ENCODE measurements at places on chromosomes 7 and 10. TPM values are rescaled to one million over a fixed set of nuclear protein-coding genes. Genes with fewer than 3 reads are reported as not detected.

The ASB10 gene
- total RNA-seq: 0.99 TPM

The TBX20 gene
- total RNA-seq: not detected

The LEP gene
- total RNA-seq: not detected

DNA sequence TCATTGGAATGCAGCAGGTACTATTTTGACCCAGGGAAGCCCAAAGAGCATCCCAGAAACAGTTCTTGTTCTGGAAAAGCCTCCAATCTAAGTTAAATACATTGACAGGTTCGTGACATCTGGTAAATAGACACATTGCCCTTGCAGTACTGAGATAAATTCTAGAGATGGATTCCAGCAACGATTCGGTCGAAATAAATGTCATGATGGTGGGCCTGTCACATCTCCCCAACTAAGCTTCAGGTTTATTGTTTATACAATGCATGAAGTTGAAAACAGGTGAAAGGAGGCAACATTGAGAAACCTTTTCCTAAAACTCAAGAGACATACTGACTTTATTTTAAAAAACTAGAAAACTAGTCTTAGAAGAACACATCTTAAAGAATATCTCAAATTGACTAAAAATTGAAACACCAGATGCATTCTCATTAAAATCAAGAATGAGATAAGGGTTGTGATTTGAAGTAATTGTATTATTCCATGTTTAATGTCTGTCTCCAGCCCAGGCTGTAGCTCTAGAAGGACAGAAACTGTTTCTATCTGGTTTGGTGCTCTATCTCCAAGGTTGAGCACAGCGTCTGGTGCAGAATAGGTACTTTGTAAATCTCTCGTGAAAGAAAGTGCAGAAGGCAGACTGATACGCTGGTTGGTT is 114.0 kb downstream of the CABCOCO1 start:
- DNase-seq: no peak

DNA sequence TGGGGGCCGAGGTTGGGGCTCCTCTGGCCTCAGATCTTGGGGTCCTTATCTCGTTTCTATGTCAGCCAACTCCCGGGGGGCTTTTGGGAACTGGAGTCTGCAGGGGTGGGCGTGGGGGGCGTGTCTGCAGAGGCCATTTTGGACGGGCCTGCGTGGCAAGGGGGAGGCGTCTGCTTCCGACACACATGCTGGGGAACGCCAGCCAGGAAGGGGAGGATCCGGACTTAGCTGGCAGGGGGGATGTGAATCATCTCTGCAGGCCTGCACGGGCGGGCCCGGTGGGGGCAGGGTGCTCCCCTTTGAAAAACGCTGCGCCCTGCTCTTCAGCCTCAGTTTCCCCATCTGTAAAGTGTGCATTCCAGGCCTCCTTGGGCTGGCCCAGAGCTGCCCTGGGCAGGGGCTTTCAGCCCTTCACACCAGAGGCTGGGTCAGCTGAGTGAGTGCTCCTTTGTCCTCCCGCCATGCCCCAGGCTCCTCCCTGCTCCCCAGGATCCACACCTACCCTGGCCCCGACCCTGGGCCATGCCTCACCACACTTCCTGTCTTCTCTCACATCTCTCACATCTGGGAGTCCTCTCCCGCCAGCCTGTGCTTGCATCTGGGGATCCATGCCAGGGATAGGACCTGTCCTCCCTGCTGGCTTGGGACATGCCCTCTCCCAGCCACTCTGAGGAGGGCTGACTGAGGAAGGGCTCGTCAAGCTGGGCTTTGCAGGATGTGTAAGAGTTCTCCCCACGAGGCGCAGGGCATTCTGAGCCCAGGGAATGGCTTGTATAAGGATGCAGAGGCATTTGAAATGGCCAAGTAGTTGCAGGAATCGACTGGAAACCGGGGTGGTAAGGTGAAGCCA is 172.6 kb upstream of the TNRC18 start:
- DNase-seq: peak; percentile 92

- DNase-seq: peak; percentile 79
Observed at GRCh38 chr10:103759100-103759781, 96.1 kb downstream of the SH3PXD2A start.

- DNase-seq: no peak
Observed at GRCh38 chr10:132908621-132909295, 33.6 kb downstream of the CFAP46 start.

The FHIP2A gene
- total RNA-seq: 18.3 TPM

The IL15RA gene
- total RNA-seq: 0.19 TPM

DNA sequence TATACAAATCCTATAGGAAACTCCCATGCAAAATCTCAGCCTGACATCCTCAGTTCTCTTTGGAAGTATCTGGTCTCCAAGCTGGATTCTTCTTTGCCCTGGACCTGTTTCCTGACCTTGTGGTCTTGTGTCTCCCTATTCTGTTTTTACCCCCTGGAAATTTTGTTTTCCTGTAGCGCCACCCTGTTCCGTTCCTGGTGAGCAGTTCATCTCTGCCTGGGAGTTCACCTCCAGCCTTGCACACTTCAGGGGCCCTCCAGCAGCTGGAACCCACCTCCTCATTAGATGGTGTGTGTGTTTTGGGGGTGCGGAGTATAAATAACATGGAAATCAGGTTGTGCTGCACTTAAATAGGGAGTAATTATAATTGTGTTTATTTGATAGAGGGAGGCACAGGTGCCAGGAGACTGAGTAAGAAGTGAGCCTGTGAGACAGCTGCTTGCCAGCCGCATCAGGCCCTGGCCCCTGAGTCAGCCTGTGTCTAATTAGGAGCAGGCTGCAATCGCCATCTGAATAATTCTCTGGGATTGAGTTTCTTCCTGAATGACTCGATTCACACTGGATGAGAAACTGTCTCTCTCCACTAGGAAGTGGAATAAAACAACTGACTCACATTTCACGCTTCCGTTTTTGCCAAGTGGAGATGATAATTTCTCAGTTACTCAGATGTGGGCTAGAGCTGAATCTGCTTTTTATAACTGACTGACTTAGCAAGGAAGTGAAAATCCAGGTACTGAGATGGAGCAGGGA is 69.4 kb upstream of the HECTD2 start:
- peak; percentile 97 for DNase-seq

GRCh38 chr7:119482209-119482608 is 790.8 kb upstream of the KCND2 start:
- peak; percentile 15 for DNase-seq

- no peak for DNase-seq
Observed at GRCh38 chr10:74541375-74541774, 285.0 kb upstream of the KAT6B start.

DNA sequence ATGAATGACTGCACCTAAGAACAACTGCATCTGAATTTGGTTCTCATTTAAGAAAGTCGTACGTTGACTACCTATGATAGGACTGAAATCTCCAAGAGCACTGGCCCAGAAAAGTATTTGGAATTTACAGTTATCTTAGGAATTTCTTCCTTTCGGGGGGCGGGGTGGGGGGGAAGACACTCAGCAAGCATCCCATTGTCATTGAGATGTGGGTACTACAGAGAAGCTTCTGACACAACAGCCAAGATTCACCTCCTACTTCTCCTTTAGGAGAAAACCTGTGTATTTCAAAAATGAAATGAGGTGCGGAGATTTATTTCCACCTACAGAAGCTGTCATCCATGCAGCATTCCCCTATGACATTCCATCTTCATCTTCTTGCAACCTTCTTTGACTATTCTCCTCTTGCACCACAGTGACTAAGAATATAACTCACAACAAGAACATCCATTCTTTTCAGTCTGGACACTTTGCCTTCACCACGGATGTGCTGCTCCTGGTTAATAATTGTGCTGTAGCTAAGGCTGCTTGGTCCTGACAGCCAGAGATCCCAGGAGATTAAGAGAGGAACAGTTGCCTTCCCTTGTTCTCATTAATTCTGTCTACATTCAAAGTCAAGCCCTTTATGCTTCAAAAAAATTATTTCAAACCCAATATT is 98.4 kb upstream of the FRMD4A start:
- no peak for DNase-seq

The C10orf105 gene
- total RNA-seq: 0.03 TPM

The PLEKHS1 gene
- not detected for total RNA-seq

DNA sequence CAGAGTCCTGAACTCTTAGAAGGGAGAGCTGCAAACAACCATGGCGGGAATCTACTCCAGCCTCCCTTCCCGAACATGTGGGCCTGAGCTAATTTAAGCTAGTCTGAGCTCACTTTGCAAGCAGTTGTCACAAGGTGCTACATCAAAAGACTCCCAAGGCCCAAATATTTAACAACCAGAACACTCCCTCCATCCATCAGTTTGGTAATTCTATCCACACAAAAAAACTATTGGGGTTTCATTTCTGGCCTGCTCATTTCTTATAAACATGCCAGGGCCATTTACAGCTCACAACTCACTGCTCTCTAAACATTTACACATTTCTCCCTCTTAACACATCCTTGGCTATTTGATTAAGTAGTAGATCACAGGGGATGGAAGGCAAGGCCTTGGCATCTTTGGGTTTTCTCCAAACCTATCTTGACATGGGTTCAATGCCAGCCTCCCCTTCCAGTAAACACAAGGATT is 263.4 kb downstream of the KCNMA1 start:
- peak; percentile 49 for DNase-seq

GRCh38 chr7:27111042-27111750 is 8.7 kb upstream of the HOXA2 start:
- DNase-seq: peak; percentile 45

The SPDYE11 gene
- total RNA-seq: 0.08 TPM

The FFAR4 gene
- not detected for total RNA-seq

DNA sequence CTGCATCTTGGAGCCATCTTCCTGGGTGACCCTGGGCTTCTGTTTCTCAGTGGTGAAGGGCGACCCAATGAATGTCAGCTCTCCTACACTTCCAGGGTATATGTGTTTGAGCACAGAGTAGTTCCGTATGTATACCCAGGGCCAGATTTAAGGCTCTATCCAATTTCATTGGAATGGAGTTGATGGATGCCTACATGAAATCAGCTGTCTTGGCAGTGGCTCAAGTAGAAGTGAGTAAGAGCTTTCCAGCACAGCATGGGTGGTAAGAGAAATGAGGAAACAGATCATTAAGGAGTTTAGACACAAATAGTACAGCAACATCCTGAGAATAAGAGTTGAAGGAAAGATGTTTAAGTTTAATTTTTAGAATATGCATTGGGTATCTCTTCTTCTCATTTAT is 433.0 kb downstream of the PAXIP1 start:
- no peak for DNase-seq

GRCh38 chr10:108899670-108900069 is 1023.6 kb downstream of the XPNPEP1 start:
- DNase-seq: no peak

DNA sequence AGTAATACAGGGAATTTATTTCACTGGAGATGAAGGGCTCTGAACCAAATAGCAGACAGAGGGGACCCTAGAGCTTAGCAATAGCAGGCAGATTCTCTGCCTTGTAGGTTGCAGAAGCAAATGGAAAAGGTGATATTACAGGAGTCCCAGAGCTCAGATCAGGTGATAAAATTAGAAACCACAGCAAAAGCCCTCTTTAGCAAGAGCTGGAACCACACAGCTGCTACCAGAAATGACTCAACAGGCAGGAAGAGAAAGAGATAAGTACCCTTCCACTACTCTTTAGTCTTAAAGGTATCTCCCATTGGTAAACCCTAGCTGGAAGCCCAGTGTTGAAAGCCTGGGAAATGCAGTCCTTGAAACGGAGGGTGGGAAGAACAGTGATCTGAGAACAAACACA is 535.6 kb upstream of the GHITM start:
- no peak for DNase-seq

- DNase-seq: peak; percentile 84
Observed at GRCh38 chr10:110502851-110503301, 5.2 kb downstream of the DUSP5 start.

The TECTB gene
- total RNA-seq: 0.05 TPM

DNA sequence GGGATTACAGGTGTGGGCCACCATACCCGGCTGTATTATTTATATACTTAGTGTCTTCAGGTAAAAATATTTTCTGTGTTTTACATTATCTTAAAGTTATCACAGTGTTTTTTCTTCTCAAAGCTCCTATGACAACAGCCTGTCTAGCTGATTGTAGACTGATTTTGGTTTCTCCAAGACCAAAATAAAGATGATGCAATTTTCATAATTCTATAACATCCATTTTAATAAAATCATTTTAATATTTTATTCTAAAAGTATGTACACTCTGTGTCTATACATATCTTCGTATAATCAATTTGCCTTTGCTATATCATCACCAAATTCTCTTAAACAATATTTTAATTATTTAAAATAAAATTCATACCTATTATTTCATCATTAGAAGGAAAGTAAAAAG is 108.6 kb downstream of the TRIM24 start:
- no peak for DNase-seq

DNA sequence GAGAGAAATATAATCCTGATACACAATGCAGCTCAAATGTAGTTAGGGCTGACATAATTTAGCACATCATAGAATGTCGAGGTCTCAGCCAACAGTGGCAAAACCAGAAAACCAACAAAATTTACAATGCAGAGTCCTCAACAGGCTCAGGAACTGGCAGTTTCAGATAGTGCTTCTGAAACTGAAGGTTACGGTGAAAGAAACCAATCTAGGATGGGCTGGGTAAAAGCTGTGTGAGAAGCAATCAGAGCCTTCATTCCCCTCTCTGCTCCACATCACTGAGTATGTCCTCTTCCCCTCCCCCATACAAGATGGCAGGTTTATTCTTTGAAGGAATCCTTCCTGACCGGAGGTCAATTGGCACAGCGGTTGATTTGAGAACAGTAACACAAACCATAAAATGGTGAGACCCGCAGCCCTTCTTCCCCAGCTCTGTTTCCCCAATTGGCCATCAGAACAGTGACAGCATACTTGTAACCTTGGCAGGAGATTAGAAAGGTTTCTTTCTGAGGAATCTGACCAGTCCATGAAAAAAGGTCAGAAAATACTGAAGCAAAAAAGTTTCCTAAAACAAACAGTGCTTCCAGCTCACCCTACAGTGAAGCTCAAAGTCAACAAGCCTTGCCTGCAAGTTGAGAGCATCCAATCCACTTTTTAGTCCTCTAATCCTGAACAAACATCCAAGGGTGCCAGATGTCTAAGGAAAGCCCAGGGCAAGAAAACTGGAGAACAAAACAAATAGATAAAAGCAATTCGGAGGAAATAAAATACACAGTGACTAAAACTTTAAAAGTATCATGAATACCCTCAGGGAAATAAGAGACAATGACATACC is 53.9 kb upstream of the IL6 start:
- DNase-seq: no peak

GRCh38 chr10:89836840-89837164 is 135.4 kb downstream of the KIF20B start:
- DNase-seq: no peak

- no peak for DNase-seq
Observed at GRCh38 chr7:51376420-51377092, 59.9 kb upstream of the COBL start.
